ENCODE measurements at places on chromosomes 13 and 19.

DNA sequence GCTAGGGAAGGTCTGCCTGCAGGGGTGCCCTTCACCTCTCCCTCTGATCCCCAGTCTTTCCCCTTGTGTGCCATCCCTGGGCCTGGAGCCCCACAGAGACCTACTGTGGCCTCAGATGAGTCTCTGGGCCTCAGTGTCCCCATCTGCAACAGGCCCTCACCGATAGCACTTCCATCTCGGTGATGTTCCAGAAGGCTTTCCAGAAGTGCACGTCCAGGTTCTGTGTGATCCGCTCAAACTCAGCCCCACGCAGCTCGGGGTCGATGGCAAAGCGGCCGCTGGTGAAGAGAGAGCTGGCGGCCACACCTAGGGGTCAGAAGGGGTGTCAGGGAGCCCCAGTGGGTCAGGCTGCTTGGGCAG, 17.7 kb upstream of the CNFN start:
- DNase-seq, result no peak

DNA sequence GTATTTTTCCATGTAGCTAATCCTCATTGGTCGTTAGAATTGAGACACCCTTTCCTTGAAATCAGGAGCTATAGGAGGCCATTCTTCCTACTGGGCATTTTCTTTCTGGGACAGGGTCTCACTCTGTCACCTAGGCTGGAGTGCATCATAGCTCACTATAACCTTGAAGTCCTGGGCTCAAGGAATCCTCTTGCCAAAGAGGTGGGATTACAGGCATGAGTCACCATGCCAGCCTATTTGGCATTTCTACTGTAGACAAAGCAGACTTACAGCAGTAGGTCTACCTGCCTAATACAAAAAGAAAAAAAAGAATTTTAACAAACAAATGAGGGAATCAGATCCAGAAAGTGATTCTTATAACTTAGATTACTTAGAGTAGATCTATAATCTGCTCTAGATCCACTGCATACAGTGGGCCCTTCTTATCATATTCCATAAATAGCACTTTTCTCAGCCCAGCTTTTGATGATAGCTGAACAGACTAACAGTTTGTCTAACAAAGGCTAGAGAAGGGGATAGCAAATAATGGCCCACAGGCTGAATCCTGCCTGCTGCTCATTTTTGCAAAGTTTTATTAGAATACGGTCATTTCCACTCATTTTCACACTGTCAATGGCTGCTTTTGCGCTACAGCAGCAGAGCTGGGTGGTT, 36.7 kb upstream of the USPL1 start:
- DNase-seq, result peak; percentile 41

DNA sequence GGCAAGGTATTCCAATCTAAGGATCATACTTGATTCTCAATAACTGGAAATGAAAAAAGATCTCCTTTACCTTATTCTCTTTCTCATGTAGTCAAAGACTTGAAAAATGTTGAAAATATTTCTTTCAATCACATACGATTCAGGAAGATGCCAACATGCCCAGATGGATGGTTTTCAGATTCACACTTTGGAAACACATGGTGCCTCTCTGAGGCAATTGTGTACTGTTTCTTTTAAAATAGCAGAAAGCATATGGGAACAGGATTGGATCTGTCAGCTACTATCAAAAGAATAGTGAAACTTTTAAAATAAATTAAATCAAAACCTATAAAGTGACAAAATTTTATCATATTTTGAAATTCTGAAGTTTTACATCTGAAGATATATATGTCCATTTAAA, 222.4 kb downstream of the SPRY2 start:
- DNase-seq, result no peak

- DNase-seq, result no peak
Observed at GRCh38 chr19:17406887-17407196, 1.4 kb upstream of the BST2 start.

GRCh38 chr13:43325636-43326035, 302.2 kb downstream of the DNAJC15 start:
- no peak for DNase-seq

DNA sequence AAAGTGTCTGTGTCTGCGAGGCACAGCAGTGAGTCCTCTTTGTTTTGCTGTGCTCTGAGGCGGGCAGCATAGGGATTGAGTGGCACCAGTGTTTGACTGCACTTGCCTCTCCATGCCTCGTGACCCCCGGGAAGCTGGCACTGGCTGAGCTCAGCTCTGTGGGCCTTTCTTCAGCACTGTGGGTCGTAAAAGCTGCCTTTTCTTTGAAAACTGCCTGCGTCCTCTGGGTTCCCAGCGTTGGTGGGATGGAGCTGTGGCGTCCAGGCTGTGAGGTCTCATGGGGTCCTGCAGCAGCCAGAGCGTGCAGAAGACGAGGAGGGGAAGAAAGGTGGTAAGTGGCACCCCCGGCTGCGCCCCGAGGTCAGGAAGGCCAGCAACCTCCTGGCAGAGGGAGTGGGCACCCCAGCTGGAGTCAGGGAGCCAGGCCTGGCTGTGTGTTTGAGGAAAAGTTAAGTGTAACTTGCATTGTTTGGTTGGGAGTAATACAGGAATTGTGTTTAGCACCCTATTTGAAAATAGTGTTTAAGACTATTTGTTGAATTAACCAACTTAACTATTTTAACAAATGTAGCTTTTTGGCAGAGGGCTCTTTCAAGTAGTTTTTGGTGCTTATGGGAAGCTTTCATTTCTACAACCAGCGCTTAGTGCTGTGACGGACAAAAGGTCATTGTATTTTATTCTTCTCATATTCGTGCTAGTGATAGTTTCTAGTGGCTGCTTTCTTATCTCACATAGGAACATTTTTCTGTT, 79.3 kb upstream of the TEX29 start:
- no peak for DNase-seq

DNA sequence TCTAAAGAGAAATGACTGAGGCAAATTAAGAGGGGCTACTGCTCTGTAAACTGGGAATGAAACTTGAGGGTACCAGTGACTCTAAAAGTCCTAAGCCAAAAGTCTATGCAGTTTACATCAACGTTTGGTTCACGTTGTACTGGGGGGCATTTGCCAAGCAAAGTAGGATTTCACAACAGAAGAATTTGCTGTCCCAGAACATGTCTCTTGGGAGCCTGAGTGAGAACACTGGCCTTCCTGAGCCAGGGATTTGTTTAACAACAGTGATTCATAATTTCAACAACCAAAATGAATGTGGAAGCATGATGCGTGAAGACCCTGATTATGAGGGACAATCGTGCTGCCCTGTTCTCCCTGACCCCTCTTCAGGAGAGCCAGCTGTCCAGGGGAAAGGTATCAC, 178.0 kb downstream of the OXGR1 start:
- DNase-seq, result no peak

DNA sequence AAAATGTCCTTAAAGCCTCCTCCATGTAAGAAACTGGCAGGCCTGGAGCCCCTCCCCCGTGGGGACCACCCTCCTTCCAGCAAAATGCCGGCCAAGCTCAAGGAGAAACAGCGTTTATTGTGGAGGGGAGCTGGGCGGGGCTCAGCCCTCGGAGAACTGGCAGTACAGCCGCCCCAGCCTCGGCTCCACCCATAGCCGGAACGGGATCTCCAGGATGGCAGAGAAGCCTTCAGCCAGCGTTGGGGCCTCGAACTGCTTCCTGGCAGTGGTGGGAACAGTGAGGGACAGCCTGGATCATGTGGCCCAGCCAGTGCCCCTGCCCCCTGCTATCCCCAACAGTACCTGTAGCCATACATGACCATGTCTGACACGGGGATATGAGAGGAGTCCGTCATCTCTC, 6.3 kb downstream of the PNKP start:
- DNase-seq, result no peak

- DNase-seq, result no peak
Observed at GRCh38 chr13:22055259-22055658, 384.4 kb downstream of the FGF9 start.

GRCh38 chr19:12092065-12092867, 27.7 kb downstream of the ZNF844 start:
- DNase-seq, result peak; percentile 10

GRCh38 chr19:49210901-49211451, 53.4 kb downstream of the TRPM4 start:
- DNase-seq, result no peak

DNA sequence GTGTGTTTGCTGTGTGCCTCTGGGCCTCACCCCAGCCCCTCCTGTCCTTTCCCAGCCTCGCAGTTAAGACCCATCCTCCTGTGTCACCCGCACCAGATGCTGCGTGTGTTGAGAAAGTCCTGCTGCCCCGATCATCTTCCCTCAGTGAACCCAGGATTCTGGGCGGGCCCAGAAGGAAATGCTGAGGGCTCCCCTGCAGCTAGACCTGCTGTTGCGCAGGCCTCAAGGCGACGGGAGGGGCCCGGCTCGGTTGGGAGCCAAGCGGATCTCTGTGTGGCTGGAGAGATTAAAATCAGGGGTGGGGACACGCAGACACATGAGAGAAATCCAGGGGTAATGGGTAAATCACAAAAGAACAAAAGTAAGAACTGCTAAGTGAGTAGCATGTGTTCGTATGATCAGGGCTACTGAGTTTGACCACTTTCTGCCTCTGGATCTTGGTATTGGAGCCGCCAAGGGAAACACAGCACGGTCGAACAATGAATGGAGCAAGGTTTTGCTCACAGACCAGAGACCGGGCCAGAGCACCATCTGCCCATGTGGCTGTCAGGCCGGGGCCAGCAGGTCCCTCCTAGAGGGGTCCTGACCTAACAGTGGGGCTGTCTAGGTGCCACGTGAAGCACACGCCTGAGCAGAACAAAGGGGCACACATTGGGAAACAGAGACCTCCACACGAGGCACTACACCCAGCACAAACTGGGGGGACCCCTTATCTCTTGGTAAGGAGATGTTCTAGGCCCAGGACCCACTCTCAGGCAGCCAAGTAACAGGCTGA, 7.1 kb downstream of the ZSCAN1 start:
- DNase-seq, result no peak

- peak; percentile 84 for DNase-seq
Observed at GRCh38 chr13:104385404-104385803, 1319.2 kb upstream of the SLC10A2 start.

DNA sequence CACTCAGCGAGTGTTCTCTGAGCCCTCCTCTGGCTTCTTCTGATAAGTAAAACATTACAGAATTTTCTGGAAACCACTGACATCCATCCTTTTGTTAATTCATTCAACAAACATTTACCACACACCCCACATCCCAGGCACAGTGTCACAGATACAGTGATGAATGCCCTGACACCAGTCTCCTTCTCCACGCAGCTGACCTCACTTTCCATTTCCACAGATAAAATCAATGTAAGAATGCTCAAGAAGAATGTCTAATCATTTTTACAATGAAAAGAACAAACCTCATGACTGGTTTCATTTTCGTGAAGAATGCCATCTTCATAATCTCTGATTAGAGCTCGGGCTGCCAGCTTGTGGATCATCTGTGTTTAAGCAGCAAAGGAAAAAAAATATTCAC, 69.2 kb downstream of the PARP4 start:
- DNase-seq, result no peak

- no peak for DNase-seq
Observed at GRCh38 chr19:12785431-12786031, 5.8 kb upstream of the JUNB start.

- DNase-seq, result no peak
Observed at GRCh38 chr13:108680011-108680410, 50.6 kb downstream of the MYO16 start.

GRCh38 chr13:48263196-48263595, 30.2 kb downstream of the ITM2B start:
- DNase-seq, result peak; percentile 12

DNA sequence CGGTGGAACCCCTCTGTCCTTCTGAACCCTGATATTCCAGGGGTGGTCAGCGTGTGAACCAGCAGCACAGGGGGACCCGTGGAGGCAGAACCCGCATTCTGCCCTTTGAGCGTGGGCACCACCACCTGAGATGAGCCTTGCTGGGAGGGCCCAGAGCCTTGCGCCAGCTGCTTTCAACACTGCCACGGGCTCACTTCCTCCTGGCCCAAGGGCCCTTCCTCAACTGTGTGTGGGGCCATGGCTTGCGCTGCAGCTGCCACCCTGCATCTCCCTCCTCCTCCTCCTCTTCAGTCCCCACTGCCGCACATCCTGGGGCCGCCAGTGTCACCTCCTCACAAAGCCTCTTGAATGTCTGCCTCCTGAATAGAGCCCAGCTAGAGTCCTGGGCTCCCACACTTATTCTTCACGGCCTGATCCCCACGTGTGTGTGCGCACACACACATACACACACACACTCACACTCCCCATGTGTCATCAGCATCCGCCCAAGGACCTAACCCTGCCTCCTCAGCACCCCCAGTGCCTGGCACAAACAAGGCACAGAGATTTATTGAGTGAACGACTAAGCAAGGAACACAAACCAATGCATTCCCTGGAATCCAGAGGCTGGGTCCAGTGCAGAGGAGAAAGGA, 26.9 kb upstream of the TMEM160 start:
- DNase-seq, result no peak

DNA sequence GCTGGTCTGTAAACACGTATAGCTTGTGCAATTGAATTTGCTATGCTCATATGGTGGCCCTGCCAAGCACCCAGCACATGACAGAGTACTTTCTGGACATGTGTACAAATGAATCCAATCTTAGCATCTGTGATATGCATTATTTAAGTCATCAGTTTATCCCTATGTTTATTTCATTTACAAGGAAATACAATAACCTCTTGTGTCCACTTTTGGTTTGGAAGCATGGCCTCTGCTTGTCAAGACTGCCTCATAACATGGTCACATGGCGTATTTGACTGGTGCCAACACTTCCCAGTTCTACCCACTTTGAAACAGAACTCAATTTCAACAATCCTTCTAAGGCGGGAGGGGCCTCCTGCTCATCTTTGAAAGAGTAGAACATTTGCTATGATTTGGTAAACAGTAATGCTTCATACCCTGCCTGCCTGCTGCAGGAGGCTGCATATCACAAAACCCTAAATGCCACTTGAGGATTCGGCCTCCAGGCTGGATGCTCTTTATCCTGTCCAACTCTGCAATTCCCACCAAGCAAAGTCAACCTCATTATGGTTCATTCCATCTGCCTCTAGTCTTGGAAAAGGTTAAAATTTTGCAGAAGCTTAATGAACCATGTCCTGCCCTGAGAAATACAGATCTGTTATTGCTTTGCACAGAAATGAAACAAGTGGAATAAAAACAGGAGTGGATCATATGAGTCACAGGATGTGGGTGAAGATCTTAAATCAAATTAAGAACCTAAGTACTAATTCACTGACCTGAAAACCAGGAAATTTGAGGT, 151.3 kb downstream of the CYSLTR2 start:
- no peak for DNase-seq

- no peak for DNase-seq
Observed at GRCh38 chr19:56159009-56159559, 16.7 kb upstream of the GALP start.

DNA sequence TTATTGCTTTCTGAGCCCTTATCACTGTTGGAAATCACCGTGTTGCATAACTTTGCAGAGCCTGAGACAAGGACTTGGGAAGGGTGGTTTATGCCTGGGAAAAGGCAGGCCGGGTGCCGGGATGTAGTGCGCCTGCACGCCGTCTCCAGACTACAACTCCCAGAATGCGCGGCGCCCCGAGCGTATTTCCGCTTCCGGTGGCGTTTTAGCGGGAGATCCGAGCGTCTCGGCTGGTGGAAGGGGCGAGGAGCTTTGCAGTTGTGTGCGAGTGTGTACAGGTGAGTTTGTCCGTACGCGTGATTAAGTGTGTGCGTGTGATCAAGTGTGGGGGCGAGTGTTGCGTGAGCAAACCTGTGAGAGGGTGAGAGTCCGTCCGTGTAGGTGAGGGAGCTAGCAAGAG, 75.4 kb downstream of the PEG3 start:
- no peak for DNase-seq

- DNase-seq, result no peak
Observed at GRCh38 chr13:43785261-43785649, 1.5 kb downstream of the ENOX1 start.

Measured in mammary epithelial cell (primary cell).